Brain pericyte (primary cell): ENCODE measurements at places on chromosomes 7 and 10.

DNA sequence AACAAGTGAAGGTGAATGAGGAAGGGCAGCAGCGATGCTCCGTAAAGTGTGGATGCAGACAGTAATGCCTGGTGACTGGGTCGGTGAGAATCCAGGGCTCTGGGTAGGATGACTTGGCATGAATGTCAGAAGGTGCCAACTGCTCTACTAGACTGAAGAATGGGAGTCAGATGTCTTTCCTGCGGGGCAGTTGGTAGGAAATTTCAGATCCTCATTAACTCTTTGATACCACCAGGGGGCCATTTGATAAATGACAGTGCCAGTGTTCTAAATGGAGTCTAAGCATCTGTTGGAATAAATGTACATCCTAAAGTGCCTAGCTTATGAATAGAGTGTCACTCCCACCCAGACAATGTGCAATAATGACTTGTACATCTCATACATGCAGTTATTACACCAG lies 462.0 kb downstream of the GRM8 start:
- DNase-seq = no peak

- no peak for DNase-seq
Measured at GRCh38 chr10:2252096-2252495, 514.8 kb upstream of the ADARB2 start.

DNA sequence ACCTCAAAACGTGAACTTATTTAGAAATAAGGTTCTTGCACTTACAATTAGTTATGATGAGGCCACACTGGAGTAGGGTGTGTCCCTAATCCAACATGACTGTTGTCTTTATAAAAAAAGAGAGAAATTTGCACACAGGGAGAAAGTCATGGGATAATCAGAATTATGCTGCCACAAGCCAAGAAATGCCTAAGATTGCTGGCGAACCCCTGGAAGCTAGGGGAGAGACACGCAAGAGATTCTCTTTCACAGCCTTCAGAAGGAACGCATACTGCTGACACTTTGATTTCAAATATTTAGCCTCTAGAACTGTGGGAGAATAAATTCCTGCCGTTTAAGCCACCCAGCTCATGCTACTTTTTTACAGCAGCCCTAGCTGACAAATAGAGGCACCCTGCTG lies 138.3 kb downstream of the CCDC71L start:
- no peak for DNase-seq

GRCh38 chr10:34479520-34480179 lies 335.4 kb downstream of the PARD3 start:
- no peak for DNase-seq

- DNase-seq = no peak
Measured at GRCh38 chr7:156179872-156180390, 367.7 kb upstream of the SHH start.
